ENCODE measurements at places on chromosomes 1 and 21. TPM values are rescaled to one million over a fixed set of nuclear protein-coding genes. Genes with fewer than 3 reads are reported as not detected.

The HES4 gene
- total RNA-seq = 74.7 TPM

GRCh38 chr1:48969971-48970370 lies 193.3 kb upstream of the BEND5 start:
- peak; percentile 45 for DNase-seq

The CD48 gene
- 2.2 TPM for total RNA-seq

DNA sequence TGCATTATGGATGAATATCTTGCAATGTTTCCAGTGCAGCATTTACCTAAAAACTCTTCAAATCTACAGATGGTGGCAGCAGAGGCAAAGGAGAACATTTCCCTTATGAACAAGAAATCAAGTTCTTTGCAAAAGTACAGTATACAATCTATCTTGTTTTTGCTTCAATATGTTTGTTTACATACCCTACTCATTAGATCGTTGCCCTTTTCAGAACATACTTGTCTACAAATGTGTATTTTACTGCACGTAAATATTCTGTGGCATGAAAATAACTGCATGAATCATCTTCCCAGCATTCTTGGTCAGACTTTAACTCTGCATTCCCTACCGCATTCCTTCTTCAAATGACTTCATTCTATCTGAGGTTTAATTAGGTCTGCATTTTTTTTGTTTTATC lies 212.7 kb downstream of the ZP4 start:
- DNase-seq = no peak

The PDZK1 gene
- total RNA-seq = not detected

The CD1C gene
- not detected for total RNA-seq

DNA sequence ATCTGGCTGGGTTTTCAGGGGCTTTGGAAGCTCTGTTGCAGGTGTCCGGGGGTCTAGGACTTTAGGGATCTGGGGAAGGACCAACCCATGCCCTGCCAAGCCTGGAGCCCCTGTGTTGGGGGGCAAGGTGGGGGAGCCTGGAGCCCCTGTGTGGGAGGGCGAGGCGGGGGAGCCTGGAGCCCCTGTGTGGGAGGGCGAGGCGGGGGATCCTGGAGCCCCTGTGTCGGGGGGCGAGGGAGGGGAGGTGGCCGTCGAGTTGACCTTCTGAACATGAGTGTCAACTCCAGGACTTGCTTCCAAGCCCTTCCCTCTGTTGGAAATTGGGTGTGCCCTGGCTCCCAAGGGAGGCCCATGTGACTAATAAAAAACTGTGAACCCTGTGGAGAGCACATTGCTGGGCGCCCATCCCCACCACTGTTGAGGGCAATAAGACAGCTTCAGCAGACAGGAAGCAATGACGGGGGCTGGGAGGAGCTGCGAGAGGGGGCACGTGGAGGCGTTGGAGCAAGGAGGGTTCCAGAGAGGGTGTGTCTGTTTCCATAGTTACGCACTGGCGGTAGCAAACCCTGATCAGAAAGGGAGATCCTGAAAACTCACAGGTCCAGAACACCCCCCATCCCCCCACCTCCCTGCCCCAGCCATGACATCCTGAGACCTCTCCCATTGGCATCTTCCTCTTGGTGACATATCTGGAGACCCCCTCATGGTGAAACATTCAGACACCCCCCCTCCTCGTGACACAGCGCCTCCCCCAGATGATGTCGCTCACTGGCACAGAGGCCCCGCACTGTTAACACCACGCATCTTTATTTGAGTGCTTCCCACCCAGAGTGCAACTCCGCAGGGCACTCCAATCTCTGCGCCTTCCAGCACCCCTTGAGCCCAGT lies 8.4 kb downstream of the MYBPH start:
- no peak for DNase-seq
